Foreskin melanocyte (primary cell): ENCODE measurements at places on chromosomes 7 and 10.

DNA sequence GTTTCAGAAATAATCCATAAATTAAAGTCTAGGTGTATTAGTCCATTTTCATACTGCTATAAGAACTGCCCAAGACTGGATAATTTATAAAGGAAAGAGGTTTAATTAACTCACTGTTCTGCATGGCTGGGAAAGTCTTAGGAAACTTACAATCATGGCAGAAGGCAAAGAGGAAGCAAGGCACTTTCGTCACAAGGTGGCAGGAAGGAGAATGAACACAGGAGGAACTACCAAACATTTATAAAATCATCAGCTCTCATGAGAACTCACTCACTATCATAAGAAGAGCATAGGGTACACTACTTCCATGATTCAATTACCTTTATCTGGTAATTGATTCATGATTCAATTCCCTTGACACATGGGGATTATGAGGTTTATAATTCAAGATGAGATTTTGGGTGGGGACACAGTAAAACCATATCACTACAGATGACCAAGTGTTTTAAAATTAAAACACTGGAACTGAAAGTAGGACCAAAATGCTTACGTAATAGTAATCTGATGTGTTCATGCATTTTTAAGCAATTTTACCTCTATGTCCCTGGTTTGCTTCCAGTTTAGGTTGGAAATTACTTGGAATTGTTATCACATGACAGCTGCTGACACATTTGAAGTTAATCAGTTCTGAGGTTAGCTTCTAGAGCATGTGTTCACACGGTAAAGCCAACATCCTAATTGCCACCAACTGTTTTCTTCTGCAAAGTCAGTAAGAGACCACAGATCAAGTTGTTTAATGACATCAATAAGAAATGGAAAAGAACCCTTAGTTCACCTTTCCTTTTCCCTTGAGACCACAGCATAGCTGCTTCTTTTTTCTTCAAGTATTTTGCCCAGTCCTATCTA, 48.4 kb upstream of the SEMA3C start:
- DNase-seq, result no peak

- no peak for DNase-seq
Observed at GRCh38 chr10:11163780-11164550, 146.3 kb downstream of the CELF2 start.

DNA sequence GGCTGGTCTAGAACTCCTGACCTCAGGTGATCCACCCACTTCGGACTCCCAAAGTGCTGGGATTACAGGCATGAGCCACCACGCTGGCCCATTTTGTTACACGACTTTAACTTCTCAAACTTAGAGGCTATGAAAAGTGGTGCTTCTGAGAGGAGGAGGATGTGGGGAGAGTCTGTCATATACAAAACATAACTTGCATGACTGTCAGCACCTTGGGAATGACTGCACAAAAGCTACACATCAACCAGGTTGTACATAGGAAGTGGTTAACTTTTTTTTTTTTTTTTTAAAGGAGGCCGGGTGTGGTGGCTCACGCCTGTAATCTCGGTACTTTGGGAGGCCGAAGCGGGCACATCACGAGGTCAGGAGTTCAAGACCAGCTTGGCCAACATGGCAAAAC, 43.4 kb upstream of the GSDME start:
- no peak for DNase-seq

DNA sequence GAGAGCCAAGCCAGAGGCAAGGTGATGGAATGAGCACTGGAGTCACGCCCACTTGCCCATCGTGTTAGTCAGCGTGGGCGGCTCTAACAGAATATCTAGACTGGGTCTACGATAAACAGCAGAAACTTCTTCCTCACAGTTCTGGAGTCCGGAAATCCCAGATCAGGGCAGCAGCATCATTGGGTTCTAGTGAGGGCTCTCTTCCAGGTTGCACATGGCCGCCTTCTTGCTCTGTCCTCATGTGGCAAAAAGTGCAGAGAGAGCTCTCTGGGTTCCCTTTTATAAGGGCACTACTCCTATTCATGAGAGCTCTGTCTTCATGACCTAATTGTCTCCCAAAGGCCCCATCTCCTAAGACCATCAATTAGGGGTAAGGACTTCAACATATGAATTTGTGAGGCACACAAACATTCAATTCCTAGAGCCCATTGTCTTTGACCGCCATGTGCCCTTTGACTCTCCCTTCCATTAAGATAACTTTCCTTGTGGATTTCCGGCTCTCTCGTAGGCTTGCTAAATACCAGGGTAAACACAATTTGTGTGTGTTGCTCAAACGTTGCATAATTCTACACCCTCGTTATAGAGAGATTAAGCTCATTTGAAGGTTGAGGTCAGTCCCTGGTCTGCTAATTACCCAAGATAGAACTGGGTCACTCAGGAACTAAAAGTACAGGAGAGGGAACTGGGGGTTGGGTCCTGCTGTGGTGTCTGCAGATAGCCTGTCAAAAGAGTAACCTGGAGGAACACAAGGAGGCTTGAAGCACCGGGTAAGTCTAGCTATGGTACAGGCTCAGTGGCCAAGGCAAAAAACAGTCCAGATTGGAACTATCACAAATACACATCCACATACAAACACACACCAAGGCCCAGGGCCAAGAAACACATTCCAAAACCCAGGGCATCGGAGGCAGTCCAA, 28.7 kb upstream of the USP6NL start:
- DNase-seq, result no peak

DNA sequence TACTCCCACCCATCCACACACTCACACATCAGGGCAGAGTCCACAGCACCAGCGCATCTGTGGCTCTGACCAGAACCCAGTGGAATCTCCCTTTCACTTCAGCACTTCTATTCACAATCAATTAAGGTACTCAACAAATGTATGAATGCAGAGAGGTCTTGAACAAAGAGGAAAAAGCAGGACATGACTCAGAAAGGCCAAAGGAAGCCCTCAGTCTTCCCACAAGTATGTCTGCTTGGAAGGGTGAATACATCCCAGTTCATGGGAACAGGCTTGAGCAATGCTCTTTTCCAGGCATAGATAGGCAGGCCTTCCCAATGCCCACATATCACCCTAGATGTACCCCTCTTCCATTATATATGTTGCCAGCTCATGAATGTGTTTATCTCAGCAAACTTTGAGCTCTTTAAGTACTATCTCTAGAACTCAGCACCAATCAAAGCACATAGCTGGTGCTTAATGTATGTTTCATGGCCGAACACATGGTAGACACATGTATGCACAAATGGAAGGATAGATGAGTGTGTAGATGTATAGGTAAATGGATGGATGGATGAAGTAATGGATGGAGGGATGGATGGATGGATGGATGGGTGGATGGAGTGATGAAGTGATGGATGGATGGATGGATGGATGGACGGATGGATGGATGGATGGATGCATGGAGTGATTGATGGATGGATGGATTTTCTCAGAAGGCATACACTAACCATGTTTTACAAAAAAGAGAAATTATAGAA, 507.6 kb downstream of the GRID1 start:
- DNase-seq, result no peak

- DNase-seq, result no peak
Observed at GRCh38 chr10:43222210-43222720, 44.6 kb downstream of the RASGEF1A start.

DNA sequence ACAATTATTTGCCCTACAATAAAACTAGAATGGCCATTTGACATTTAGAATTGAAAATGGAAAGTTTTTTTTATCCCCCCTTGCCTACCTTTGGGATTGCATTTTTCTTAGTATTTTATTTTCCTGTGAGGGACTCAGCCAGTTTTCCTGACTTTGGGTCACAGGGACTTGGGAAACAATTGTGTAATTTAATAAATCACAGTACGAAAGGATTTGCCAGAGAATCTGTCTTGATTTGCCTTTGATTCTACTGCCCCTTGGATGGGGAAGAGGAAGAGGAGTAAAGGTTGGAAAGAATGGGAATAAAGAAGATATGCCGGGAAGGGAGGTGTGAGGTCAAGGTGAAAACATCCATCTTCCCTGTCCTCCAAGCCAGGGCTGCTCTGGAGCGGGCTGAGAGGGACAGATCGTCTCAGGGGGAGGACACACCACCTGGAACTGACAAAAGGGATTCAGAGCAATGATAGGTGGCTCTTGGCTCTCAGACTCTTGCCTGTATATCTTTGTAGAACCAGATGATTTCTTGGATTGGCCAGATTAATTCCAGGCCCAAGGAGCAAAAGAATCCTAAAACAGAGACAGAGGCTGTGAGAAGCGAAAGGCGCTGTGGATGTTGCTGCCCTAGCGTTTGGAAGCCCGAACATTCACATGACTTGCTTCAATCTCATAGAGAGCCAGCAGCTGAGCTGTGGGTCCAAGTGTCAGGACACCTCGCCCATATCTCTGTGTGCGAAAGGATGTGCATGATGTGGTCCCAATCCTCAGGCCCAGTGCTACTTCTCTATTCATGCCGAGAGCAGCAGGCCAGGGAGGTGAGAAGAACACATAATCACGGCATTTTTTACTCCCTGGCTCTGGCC, 50.3 kb upstream of the ZEB1 start:
- no peak for DNase-seq

DNA sequence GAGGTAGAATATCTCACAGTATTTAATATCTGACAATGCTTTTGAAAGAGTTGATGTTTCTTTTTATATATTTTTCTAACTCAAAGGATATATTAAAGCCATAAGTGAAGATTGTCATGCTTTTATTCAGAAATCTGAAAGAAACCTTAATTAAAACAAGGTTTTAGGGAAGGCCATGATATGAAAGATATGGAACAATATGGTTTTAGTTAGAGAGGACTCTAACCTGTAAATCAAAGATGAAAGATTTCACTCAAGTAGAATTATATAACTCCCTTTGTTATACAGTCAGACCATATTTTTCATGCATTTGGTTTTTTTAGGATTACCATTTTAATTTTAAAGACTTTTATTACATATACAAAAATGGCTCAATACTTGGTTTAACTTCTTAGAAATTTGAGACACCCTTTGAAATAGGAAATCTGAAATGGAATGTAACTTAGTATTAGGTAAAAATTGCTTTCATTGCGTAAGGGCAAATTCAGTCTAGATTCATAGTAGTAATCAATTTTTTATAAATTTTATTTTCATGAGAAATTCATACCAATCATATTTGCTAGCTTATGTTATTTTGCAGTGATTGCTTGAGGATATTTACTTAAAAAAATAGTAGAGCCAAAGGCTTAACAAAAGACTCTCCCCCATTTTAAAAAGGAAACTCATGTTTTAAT, 119.8 kb downstream of the TWIST1 start:
- no peak for DNase-seq

GRCh38 chr7:135748770-135749169, at the start of gene FAM180A:
Gene FAM180A, minus strand, starts transcription at chr7:135748813. Its CDS starts 233 bp downstream, at chr7:135748580.
- DNase-seq, result no peak

GRCh38 chr7:34087892-34088891, 182.9 kb downstream of the BMPER start:
- peak; percentile 15 for DNase-seq

GRCh38 chr10:133488354-133488753, 34.6 kb downstream of the SCART1 start:
- DNase-seq, result no peak

GRCh38 chr10:126618466-126618865, 52.0 kb downstream of the C10orf90 start:
- no peak for DNase-seq

- DNase-seq, result no peak
Observed at GRCh38 chr7:84583331-84583730, 388.7 kb upstream of the SEMA3A start.

DNA sequence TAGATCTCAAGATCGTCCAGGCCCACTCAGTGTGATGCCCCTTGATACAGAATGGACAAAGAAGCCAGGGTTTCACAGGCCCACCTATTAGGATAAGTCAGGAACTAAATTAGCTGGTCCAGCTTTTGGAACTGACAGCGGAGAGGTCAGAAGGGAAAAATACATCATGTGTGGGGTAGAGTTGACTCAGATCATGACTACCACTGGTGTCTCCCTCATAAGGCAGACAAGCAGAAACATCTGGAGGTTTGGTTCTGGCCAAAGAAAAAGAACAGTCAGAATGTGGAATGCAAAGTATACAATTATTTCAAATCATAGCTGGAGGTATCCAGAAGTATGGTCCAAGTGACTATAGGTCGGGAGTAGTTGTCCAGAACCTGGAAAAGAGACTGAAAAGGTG, 621.1 kb upstream of the CELF2 start:
- DNase-seq, result no peak

DNA sequence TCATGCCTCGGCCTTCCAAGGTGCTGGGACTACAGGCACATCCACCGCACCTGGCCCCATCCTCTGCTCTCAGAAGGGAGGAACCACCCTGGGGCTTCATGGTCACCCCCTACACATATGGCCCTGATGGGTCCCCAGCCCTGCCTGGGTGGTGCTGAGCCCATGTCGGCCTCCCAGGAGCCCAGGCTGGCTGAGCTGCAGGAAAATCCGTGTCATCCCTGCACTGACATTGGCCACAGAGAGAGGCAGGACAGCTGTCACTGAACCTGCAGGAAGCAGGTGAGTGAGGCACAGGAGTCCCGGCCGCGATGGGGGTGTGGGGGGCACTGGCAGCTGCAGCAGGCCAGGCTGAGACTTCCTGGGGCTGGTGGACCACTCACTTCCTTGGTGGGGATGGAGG, 8.0 kb downstream of the GRIFIN start:
- DNase-seq, result no peak

- no peak for DNase-seq
Observed at GRCh38 chr7:85065306-85065705, 121.5 kb downstream of the SEMA3D start.

- DNase-seq, result no peak
Observed at GRCh38 chr7:90951986-90952954, 312.0 kb upstream of the FZD1 start.

DNA sequence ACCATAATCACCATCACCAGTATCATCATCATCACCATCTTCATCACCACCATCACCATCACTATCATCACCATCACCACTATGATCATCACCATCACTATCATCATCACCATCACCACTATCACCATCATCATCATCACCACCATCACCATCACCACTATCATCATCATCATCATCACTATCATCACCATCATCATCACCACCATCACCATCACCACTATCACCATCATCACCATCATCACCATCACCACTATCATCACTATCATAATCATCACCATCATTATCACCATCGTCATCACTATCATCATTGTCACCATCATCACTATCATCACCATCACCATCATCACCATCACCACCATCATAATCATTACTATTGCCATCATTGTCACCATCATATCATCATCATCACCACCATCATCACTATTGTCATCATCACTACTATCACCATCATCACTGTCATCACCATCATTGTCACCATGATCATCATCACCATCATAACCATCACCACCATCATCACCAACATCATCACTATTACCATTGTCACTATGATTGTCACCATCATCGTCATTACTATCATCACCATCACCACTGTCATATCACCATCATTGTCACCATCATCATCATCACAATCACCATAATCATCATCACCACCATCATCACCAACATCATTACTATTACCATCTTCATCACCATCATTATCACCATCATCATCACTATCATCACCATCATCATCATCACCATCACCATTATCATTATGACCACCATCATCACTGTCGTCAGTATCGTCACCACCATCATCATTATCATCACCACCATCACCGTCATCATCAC, 154.7 kb downstream of the ACTR3B start:
- DNase-seq, result no peak

- no peak for DNase-seq
Observed at GRCh38 chr10:27104919-27105318, 4.6 kb upstream of the ANKRD26 start.

GRCh38 chr7:13872709-13873108, 116.8 kb downstream of the ETV1 start:
- DNase-seq, result no peak
